Stimulated activated CD4-positive, alpha-beta T cell treated with anti-CD3 and anti-CD28 coated beads, TNF-alpha, amount 100 ng/mL, for 48 hours (primary cell): ENCODE measurements at places on chromosomes 13 and 19.

GRCh38 chr19:17794731-17795494 is at the start of gene B3GNT3:
Gene B3GNT3, plus strand, starts transcription at chr19:17795138. Its CDS starts 12,670 bp downstream, at chr19:17807808.
- no peak for DNase-seq

- DNase-seq = no peak
These were observed 5.1 kb downstream of the ZNF114 start for GRCh38 chr19:48274938-48275337.

DNA sequence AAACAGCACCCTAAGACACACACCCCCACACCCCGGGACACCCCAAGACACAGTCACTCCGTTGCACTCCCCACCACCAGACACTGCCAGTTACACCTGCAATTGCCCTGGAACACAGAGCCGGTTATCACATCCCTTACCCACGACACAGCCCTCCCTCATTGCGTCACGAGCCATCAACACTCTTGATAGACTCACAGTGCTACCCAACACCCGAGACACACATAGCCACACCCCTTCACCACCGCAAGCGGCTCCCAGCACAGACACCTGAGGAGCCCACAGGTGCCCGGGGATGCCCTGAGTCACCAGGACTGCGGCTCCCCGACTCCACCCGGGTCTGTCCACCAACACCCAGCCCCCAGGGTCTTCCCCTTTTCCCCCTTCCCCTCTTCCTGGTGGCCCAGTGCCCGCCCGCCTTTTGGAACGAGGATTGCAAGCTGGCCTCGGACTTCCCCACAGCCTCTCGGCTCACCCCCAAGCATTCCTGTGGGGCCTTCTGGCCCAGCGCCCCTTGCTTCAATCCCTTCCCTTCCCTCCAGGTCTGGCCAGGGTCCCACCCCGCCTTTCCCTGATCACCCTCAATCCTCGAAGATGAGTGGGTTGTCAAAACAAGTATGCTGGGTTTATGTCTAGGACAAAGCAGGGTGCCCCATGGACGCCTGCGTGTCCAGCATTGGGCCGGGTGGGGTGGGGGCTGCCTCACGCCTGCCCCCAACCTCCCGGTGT is 1.7 kb upstream of the PTGER1 start:
- no peak for DNase-seq

- no peak for DNase-seq
These were observed 13.2 kb downstream of the RASA3 start for GRCh38 chr13:114119196-114119595.

- DNase-seq = no peak
These were observed 34.3 kb downstream of the RASA3 start for GRCh38 chr13:114097893-114098688.

DNA sequence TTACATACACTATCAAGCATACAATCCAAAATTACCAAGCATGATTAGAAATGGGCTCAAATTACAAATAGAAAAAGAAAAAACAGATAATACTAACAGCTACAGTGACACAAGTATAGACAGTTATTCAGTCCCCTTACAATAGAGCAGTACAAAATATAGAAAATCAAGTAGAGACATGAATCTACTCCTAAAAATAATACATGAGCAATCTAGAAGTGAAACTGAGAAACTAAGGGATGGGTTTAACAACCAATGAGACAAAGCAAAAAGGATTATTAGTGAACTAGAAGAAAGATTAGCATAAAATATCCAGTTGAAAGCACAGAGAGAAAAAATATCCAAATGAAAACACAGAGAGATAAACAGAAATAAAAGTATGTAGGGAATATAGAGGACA is 426.7 kb downstream of the TBC1D4 start:
- no peak for DNase-seq

DNA sequence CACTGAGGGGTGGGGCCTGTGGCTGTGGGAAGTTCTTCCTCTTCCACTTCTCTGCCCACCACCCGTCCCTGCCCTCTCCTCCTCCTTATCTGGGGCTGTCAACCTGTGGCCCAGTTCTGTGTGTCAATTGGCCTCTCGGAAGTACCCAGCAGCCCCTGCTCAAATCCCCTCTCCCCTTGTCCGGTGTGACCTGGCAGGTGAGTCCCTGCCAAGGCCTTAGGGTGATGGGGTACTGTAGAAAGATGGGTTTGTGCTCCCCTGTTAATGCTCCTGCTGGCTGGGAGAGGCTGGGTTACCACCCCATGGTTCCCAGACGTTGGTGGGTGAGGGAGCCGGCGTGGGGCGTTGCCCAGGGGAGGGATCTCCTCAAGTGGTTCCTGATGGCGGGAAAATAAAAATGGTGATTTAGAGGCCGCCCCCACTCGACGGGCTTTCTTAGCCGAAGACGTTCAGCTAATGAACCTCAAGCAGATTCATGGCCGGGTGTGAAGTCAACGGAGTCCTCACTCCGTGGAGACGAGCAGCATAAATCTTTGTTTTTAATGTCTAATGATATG is 141.2 kb downstream of the URI1 start:
- DNase-seq = no peak

GRCh38 chr19:40609561-40610395 is 8.6 kb downstream of the LTBP4 start:
- DNase-seq = peak; percentile 91

- no peak for DNase-seq
These were observed 574 bp upstream of the GPX4 start for GRCh38 chr19:1103132-1103707.

DNA sequence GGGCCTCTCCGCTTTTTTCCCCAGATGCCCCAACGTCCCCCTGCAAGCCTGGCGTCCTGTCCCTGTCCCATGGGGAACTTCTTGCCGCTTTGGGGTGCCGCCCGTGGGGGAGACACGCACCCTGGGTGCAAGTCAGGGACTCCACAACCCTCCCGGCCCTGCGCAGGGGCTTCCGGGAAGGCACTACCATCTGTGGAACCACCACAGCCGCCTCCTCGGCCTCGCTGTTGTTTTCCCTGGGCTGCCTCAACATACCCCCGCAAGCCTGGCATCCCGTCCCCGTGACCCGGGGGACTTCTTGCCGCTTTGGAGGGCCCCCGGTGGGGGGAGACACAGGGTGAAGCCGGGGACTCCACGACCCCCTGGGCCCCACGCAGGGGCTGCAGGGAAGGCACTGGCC is 238.4 kb downstream of the TUBA3C start:
- no peak for DNase-seq

DNA sequence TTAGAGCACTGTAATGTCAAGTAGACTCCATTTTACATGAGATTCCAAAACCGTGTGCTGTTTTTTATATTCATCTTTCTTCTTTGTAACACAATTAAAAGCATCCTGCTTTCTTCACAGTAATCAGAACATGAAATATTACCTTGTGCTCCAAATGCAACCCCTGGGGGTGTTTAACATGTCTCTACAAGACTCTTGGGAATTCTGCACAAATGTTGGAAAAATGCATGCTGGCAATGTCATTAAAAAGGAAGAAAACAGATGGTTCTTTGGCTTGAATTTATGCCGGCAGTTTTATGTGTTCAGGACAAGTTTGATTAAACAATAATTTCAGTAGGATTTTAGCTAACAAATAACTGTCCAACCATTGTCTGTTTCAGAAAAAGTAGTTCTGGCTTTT is 159.1 kb downstream of the LIG4 start:
- no peak for DNase-seq

DNA sequence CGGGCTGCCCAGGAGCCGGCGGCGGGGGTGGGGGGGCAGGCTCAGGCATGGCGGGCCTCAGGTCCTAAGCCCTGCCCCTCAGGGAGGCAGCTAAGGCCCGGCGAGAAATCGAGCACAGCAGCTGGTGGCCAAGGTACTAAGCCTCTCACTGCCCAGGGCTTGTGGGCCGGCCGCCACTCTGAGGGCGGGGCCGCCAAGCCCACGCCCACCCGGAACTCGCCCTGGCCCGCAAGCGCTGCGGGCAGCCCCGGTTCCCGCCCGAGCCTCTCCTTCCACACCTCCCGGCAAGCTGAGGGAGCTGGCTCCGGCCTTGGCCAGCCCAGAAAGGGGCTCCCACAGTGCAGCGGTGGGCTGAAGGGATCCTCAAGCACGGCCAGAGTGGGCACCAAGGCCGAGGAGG is 33.1 kb downstream of the PCDH8 start:
- DNase-seq = no peak

DNA sequence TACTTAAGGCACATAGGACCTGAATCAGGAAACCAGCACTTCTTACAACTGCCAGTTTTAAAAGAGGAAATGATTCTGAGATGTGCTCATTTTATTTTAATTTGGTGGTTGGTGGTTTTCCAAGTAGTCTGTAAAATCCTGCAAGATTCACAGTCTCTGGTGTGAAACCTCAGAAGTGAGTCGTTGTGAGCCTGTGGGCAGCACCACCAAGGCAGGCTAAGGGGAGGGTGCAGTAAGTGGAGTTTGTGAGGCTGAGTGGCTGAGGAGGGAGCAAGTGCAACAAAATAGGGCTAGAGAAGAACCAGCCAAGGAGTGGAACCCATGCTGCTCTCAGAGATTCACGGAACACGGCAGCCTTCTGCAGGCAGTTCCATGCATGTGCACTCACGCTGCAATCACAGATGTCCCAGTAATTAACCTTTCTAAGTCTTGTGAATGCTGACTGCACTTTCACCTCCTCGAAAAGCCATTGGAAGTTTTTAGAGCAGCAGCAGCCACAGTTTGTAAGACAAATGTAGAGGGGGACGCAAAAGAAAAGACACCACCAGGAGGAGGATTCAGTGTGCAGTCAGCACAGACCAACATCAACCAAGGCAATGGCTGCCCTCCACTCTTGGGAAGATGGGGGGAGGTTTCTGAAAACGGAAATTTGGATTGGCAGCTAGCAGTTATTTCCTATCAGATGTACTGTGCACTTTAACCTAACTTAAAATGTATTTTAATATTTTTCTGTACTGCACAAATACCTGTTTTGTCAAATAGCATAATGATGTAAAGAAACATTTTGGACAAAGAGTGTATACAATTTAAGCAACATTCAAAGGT is 44.9 kb downstream of the ESD start:
- DNase-seq = peak; percentile 27

- no peak for DNase-seq
These were observed 6.9 kb upstream of the SBK3 start for GRCh38 chr19:55552206-55552605.

GRCh38 chr19:48452289-48453190 is 2.8 kb upstream of the KCNJ14 start:
- DNase-seq = no peak

GRCh38 chr19:43765109-43765876 is 10.5 kb upstream of the SMG9 start:
- DNase-seq = peak; percentile 74

- DNase-seq = no peak
These were observed 221.2 kb downstream of the ZNF536 start for GRCh38 chr19:30593356-30593755.

DNA sequence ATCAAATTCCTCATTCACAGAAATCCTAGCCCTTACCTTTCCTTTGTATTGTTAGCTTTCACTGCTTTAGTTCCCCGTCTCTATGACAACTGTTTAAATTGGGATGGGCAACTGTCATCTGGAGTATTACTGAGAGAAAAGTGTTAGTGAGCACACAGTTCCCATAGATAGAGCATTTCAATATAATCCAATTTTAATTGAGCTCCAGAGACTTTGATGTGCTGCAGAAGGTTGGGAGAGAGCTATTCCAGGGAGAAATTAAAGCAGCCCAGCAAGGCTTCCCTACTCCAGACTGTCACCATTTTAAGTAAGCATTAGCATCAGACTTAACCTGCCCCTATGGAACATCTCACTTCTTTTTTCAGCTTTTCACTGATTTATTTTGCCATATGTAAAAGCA is 55.0 kb upstream of the MAB21L1 start:
- no peak for DNase-seq

DNA sequence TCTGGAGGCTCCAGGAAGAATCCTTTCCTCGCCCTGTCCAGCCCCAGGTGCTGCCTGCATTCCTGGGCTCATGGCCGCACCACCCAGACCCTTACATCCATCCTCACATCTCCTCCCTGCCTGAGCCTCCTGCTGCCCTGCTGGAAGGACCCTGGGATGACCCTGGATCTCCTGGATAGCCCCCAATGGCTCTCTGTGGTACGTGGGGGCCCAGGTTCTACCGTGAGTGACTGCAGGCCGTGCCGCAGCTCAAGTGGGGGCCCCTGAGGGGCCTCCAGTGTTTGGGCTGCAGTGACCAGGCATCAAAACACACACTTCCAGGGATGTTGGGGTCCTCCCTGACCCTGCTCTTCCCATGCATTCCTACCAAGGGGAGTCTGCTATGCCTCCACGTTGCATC is 8.3 kb upstream of the MCF2L start:
- no peak for DNase-seq

- DNase-seq = no peak
These were observed 46.1 kb upstream of the MAP3K10 start for GRCh38 chr19:40144947-40145748.

GRCh38 chr19:12764698-12765097 is 10.7 kb downstream of the HOOK2 start:
- no peak for DNase-seq

GRCh38 chr19:12913011-12913561 is 6.0 kb downstream of the SYCE2 start:
- DNase-seq = no peak

DNA sequence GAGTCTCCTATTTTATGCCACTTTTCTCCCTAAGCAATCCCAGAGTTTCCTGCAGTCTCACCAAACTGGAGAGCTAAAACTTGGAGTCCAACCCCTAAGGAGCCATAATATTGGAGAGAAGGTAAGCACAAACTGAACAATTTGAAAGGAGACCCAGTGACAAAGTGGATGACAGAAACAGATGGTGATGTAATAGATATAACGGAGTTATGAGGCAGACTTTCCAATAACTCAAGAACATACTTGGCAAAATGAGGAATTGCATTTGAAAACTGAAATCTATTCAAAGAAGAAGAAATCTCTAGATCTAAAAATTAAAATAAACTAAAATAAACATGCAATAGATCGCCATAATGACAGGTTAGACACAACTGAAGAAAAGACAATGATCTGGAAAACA is 200.9 kb upstream of the MIR17HG start:
- no peak for DNase-seq

- DNase-seq = no peak
These were observed 6.1 kb downstream of the SLC35E1 start for GRCh38 chr19:16566161-16566560.

GRCh38 chr13:34810996-34811395 is 131.1 kb upstream of the NBEA start:
- DNase-seq = no peak

GRCh38 chr13:75355609-75356008 is 126.4 kb downstream of the TBC1D4 start:
- DNase-seq = no peak

DNA sequence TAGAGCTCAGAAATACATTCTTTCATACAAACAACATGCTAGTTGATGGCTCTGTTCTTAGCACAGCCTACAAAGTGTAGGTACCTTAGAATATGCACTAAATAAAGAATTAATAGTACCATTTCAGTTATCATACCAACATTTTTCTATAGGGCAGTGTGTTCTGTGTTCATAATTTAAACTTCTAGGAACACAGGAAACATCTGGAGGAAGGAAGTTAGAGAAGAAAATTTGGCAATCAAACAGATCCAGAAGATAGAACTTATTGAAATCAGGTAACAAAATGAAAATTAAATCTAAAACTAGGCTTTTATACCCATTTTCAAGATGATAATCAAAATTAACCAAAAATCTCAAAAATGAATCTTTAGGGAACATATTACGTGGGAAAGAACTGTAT is 527.5 kb downstream of the DCT start:
- DNase-seq = no peak
